Karpas-422 (cell line): ENCODE measurements at places on chromosomes 11 and 22. TPM values are rescaled to one million over a fixed set of nuclear protein-coding genes. Genes with fewer than 3 reads are reported as not detected.

Gene MFRP
- total RNA-seq: not detected in 2 replicates

- no peaks in the 10 kb centered on the region for H3K27me3 ChIP-seq
- H3K4me1 ChIP-seq: peaks cover 40% of the 10 kb centered on the region
- DNase-seq: no peak
These were observed 149.8 kb upstream of the THY1 start for GRCh38 chr11:119572481-119573424.

DNA sequence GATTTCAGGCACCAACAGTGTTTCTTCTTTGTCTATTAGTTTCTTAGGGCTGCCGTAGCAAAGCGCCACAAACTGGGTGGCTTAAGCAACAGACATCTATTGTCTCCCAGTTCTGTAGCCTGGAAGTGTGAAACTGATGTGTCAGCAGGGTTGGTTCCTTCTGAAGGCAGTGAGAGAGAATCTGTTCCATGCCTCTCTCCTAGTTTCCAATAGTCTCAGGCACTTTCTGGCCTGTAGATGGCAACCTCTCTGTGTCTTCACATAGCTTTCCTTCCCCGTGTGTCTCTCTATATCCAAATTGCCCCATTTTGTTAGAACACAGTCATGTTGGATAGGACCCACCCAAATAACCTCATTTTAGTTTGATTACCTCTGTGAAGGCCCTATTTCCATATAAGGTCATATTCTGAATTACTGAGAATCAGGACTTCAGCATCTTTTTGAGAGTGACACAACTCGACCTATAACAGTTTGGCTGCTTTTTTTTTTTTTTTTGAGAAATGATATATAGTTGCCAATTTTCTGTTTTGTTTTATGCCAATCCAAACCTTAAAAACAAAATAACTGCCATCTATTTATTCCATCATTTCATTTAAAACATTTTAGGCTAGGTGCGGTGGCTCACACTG, 108.2 kb downstream of the SLC36A4 start:
- H3K27me3 ChIP-seq: no peaks in the 10 kb centered on the region
- H3K4me1 ChIP-seq: no peaks in the 10 kb centered on the region
- H3K4me3 ChIP-seq: no peak overlapping the region

DNA sequence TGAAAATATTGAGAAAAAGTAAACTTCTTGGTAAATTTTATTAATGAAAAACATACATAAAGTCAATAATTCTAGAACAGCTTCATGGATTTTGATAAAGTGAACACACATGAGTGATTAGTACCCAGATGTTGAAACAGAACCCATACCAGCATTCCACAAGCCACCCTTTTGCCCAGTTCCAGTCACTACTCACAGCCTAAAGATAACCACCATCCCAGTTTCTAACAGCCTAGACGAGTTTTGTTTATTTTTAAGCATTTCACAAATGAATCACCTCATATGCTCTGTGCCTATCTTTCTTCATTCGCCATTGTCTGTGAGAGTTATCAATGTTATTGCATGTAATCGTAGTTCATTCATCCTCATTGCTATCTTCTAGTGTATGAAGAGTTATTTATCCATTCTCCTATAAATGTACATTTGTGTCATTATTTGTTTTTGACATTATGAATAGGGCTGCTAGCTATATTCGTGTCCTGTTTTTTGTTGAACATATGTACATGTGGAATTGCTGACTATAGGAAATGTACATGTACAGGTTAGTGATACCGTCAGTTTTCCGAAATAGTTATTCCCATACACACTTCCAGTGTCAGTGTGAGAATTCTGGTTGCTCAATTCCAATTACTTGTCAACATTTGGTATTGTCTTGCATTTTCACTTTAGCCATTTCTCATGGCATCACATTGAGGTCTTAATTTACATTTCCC, 44.5 kb upstream of the TEAD1 start:
- no peaks in the 10 kb centered on the region for H3K27me3 ChIP-seq
- no peaks in the 10 kb centered on the region for H3K4me1 ChIP-seq
- H3K4me3 ChIP-seq: no peak overlapping the region
- H3K27ac ChIP-seq: no peak overlapping the region
- H3K36me3 ChIP-seq: no peaks in the 10 kb centered on the region

Gene HEPN1
- not detected in 2 replicates for total RNA-seq

DNA sequence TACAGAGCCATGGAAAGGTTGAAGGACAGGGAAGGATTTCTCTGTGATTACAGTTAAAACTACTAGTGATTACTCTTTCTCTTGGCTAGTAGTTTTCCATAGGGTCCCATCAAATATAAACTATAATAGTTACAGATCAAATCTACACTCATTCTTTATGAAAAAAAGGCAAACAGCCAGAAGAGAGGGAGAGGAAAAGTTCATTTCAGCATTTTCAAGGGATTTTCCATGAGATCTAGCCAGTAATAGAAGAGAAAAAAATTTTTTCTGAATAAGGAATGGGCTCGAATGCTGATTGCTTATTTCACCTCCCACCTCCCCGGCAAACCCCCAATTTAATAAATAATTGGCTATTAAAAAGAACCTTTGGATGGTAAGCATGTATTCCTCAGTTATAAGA, 74.8 kb upstream of the BLID start:
- no peaks in the 10 kb centered on the region for H3K4me1 ChIP-seq
- no peak for DNase-seq
- no peak overlapping the region for H3K27ac ChIP-seq
- no peaks in the 10 kb centered on the region for H3K36me3 ChIP-seq
- no peaks in the 10 kb centered on the region for H3K27me3 ChIP-seq

GRCh38 chr11:94775567-94776327, 7.6 kb downstream of the AMOTL1 start:
- no peaks in the 10 kb centered on the region for H3K4me1 ChIP-seq
- H3K36me3 ChIP-seq: no peaks in the 10 kb centered on the region
- no peaks in the 10 kb centered on the region for H3K27me3 ChIP-seq
- no peak overlapping the region for H3K4me3 ChIP-seq

- no peaks in the 10 kb centered on the region for H3K4me1 ChIP-seq
- DNase-seq: no peak
- no peak overlapping the region for H3K4me3 ChIP-seq
These were observed 884.5 kb downstream of the NTM start for GRCh38 chr11:132254906-132255305.

DNA sequence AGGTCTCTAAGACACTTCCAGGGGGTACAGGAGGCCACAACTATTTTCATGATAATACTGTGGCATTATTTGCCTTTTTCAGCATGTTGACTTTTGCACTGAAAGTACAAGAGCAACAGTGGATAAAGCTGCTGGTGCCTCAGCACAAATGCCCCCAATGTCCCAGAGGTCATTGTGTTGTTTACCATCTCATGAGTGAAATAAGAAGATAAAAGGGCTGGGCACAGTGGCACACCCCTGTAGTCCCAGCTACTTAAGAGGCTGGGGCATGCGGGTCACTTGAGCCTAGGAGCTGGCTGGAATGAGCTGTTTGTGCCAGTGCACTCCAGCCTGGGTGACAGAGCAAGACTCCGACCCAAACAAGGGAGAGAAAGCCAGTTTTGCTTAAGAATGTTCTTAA, 72.6 kb upstream of the RAB1B start:
- peaks cover 47% of the 10 kb centered on the region for H3K36me3 ChIP-seq
- no peak overlapping the region for H3K4me3 ChIP-seq
- H3K27ac ChIP-seq: no peak overlapping the region
- no peak for DNase-seq
- H3K27me3 ChIP-seq: no peaks in the 10 kb centered on the region

Gene TSPAN32
- total RNA-seq: not detected in 2 replicates

- H3K27ac ChIP-seq: no peak overlapping the region
- no peaks in the 10 kb centered on the region for H3K36me3 ChIP-seq
- H3K4me1 ChIP-seq: no peaks in the 10 kb centered on the region
- H3K27me3 ChIP-seq: no peaks in the 10 kb centered on the region
- no peak overlapping the region for H3K4me3 ChIP-seq
- peak; percentile 20 for DNase-seq
These were observed 122.2 kb downstream of the APOL5 start for GRCh38 chr22:35839841-35840301.

Gene NLRP14
- 0.19 and 0.51 TPM in 2 replicates for total RNA-seq

Gene RASGRP2
- 4.0 and 5.3 TPM in 2 replicates for total RNA-seq

GRCh38 chr11:567629-568292, 7.0 kb downstream of the RASSF7 start:
- no peak for DNase-seq
- H3K4me1 ChIP-seq: peaks cover 16% of the 10 kb centered on the region
- H3K27me3 ChIP-seq: no peaks in the 10 kb centered on the region
- H3K36me3 ChIP-seq: no peaks in the 10 kb centered on the region
- no peak overlapping the region; the same call in 1 of the 2 replicates for H3K27ac ChIP-seq
- peak overlapping the region; percentile 68 for H3K4me3 ChIP-seq

- DNase-seq: no peak
- no peak overlapping the region for H3K27ac ChIP-seq
- peaks cover 9% of the 10 kb centered on the region for H3K4me1 ChIP-seq
- H3K4me3 ChIP-seq: no peak overlapping the region
These were observed 18.9 kb upstream of the PISD start for GRCh38 chr22:31680861-31681341.

DNA sequence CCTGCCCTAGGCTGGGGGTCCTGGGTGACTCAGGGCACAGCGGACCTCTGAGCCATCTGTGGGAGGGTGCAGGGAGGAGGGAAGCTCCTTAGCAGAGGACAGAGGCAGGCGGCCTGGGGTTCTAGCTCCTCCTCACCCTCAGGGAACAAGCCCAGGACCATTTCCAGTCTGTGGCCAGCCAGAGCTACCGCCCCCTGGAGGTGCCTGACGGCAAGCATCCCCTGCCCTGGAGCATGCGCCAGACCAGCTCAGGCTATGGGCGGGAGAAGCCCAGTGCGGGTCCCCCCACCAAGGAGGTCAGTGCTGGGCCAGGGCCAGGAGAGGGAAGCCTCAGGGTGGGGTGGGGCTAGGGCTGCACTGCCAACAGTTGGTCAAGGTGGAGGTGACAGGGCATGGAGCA, 26.0 kb upstream of the LRRC10B start:
- no peaks in the 10 kb centered on the region for H3K4me1 ChIP-seq

Gene TEAD1
- total RNA-seq: 0.18 TPM in 1 of 2 replicates, not detected in the other

Gene BTG4
- total RNA-seq: not detected in 2 replicates

Gene KREMEN1
- total RNA-seq: not detected in 2 replicates
